ENCODE measurements at places on chromosomes 3 and 15.

- no peak for DNase-seq
Observed at GRCh38 chr3:127791221-127791913, 30.9 kb downstream of the MGLL start.

GRCh38 chr15:42314818-42315217 is 41.6 kb upstream of the TMEM87A start:
- no peak for DNase-seq

- DNase-seq, result no peak
Observed at GRCh38 chr3:161372321-161373260, 1.3 kb upstream of the SPTSSB start.

- DNase-seq, result no peak
Observed at GRCh38 chr3:101854608-101855304, 5.4 kb downstream of the NFKBIZ start.

DNA sequence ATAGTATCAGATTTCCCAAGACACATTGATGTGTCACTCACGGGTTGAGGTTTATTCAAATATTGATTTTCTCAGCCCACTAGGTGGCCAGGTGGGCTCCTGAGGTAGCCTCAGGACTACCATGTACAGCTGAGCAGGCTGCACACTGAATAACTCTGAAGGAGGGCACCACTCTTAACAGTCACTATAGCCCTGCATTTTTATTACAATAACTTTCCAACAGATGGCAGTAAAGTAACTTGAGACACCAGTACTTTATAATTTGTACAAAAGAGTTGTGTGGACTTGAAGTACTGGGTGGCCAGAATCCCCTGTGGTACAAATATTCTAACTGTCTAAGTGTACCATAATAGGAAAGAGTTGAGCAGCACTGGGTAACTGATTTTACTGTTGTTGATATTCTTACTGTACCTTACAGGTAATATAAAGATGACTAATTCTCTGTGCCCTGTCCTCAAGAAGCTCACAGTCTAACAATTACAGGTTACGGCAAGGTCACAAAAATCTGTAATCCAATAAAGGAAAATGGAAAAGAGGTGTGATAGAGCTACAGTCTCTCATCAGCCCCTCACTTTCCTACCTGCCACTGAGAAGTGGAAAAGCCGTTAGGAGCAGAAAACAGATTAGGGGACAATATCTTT is 76.0 kb downstream of the ETFA start:
- DNase-seq, result no peak

- DNase-seq, result no peak
Observed at GRCh38 chr3:5190147-5190791, 2.8 kb downstream of the EDEM1 start.

- no peak for DNase-seq
Observed at GRCh38 chr3:197289726-197290125, 8.7 kb downstream of the DLG1 start.

- DNase-seq, result no peak
Observed at GRCh38 chr3:18743761-18744160, 318.6 kb upstream of the SATB1 start.

GRCh38 chr15:91985297-91985696 is 131.8 kb downstream of the SLCO3A1 start:
- no peak for DNase-seq

DNA sequence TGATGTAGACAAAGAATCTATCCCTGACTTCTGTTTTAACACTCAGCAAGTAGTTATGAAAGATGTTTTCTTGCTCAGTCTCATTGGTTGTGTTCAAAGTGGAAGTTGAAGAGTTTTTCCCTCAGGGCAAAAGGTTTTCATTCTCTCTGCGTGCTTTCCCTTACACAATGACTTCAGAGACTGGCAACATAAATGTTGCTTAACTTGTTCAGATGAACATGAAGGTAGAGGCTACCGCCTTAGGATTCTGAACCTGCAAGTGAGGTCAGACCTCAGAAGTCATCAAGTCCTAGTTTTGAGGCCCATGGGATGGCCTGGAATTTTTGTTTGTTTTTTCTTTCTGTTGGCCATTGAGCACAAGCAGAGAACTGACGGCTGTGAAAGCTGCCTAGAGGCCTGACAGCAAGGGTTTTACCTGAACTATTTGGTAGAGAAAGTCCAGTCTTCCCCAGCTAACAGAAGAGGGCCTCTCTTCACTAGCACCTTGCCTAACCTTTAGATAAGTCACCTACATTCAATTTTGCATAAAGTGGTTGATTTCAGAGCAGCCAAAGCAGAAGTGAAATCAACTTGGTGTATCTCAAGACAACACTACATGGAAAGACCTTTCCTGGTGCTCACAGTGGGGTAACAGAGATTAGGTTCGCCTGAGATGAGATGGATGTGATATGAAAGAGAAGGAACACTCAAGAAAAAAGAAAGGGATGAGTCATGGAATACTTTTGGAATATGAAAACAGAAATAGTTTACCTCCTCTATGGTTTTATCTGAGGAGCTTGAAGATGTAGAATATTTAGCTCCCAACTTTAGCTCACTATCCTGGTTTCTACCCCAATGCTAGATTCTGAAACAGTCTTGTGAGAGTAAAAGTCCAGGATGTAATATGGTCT is 53.6 kb upstream of the AP4E1 start:
- no peak for DNase-seq

- DNase-seq, result no peak
Observed at GRCh38 chr15:58386081-58386480, 45.7 kb upstream of the LIPC start.

- no peak for DNase-seq
Observed at GRCh38 chr3:88059380-88060170, 520 bp downstream of the ZNF654 start.

GRCh38 chr3:61669668-61670299 is 108.4 kb downstream of the PTPRG start:
- no peak for DNase-seq

- no peak for DNase-seq
Observed at GRCh38 chr3:137304313-137305056, 346.7 kb downstream of the IL20RB start.

DNA sequence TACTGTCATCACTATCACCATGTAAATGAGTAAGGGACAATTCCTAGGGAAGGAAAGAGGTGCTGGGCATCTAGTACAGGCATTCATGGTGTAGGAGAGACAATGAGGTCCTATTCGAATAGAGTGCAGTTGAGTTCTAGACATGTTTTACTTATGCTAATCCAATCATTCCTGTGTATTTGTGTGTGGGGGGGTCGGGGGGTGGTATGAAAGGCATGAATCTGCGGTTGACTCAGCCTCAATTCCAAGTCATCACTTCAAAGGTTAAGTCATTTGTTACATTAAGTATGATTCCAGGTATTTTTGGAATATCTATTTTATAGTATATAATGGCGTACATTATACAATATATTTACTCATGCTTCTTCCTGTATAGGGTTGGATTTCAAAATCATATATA is 163.1 kb upstream of the GALNT15 start:
- DNase-seq, result no peak

DNA sequence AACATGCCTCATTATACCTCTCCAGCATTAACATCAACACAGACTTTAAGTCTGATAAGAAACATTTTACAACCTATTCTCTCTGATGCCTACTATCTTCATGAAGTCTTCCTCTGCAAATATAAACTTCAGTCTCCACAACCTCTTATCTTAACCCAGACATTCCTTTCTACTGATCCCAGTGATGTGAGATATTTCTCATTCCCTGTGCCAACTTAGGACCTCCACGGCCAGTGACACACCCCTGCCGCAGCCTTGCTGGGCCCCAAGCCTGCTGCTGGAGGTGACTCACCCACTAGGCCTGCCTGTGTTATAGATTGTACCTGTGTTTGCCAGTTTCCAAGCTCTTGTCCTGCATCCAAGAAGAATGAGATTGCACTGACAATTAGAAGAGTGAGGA is 734.5 kb upstream of the CADM2 start:
- DNase-seq, result no peak

GRCh38 chr15:87817553-87817952 is 439.0 kb downstream of the NTRK3 start:
- DNase-seq, result no peak

DNA sequence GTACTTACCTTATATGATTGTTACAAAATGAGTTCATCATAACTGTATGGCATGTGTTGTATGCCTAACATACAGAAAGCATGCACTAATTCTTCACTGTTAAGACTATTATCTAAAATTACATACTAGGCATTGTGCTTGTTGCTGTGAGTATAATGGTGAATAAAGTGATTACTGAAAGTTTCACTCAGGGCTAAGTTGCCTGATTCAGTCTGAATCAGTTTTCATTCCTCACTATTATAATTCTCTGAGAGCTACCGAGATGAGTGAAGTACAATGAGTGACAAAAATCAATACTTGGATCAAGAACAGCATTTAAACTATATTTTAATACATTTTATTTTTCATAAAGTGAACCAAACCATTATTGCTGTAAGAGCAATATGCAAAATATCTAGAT is 7.5 kb upstream of the GCSAM start:
- no peak for DNase-seq

- DNase-seq, result no peak
Observed at GRCh38 chr15:43702701-43703424, 9.2 kb downstream of the CKMT1A start.

- no peak for DNase-seq
Observed at GRCh38 chr3:100325827-100326226, 8.7 kb upstream of the NIT2 start.

GRCh38 chr3:115660646-115661337 is 37.5 kb downstream of the GAP43 start:
- DNase-seq, result no peak

- DNase-seq, result no peak
Observed at GRCh38 chr3:34131091-34131490, 332.7 kb downstream of the PDCD6IP start.

DNA sequence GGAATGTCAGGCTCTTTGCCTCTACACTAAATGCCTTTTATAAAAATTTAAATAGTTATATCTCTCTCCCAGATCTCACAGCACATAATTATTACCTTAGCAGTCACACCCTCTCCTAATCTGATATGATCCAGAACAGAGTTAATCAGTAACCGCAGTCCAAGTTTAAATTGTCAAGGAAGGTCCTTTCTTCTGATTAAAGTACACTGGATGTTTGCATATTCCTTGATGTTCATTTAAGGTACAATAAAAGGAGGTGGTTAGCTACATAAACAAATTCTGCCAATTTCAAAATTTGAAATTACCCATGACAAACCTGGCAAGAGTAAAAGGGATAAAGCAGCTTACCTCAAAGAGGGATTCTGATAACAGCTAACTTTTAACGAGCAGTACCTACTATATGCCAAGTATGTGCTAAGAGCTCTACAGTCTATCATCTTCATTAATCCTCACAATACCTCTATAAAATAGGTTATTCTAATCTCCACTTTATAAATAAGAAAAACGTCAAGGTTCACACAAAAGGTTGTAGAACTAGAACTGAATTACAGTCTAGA is 4.3 kb downstream of the GOLIM4 start:
- no peak for DNase-seq

DNA sequence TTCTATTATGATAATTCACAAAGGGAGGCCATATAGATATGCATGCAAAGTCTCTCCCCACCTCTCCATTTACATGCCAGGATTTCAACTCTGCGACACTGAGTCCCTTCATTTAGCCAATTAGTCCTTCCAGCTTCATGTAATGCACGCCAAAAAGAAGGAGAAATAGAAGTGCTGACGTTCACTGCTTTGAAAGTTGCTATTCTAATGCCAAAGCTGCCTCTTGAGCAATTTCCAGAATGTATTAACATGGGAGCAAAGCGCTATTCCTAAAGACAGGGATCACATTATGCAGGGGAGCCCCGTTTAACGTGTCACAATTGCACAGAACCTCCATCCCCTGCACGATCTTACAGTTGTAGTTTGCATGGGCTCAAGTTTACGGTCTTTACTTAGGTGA is 130.5 kb downstream of the TIGIT start:
- DNase-seq, result no peak

DNA sequence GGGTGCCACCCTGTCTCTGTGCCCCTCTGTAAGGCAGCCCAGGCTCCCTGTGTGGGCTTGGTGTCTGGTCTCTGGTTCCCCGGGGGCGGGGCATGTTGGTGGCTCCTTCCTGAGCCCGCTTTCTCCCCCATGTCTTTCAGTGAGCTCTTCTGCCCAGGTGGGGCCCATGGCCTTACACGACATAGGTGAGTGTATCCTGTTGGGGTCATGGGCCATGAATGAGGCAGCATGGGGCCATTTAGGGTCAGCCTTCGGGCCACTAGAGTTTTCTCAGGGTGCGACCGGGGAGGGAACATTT is 195.1 kb downstream of the UBE3A start:
- no peak for DNase-seq

- DNase-seq, result no peak
Observed at GRCh38 chr3:138594935-138595610, 1.0 kb upstream of the CEP70 start.

- DNase-seq, result no peak
Observed at GRCh38 chr3:60983906-60984305, 267.3 kb downstream of the FHIT start.

GRCh38 chr15:70277556-70277955 is 179.8 kb upstream of the TLE3 start:
- no peak for DNase-seq

DNA sequence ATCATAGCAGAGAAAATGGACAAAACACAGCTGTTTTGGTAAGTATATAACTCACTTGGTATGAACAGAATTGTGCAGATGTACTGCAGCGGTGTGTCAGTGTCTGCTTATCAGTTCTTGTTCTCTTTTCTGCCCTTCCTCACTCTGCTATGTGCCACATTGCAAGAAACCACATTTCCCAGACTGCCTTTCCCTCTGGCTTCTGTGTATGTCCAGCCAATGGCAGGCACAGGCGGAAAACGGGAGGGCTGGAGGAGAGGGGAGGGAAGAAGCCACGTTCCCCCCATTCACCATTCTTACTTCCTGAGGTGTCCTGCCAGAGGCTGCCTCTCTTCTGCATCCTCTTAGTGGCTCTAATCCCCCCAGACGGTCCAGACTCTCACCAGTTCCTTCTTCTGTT is 15.4 kb downstream of the HHLA2 start:
- DNase-seq, result no peak

GRCh38 chr15:70584441-70584837 is 178.9 kb downstream of the UACA start:
- DNase-seq, result no peak

DNA sequence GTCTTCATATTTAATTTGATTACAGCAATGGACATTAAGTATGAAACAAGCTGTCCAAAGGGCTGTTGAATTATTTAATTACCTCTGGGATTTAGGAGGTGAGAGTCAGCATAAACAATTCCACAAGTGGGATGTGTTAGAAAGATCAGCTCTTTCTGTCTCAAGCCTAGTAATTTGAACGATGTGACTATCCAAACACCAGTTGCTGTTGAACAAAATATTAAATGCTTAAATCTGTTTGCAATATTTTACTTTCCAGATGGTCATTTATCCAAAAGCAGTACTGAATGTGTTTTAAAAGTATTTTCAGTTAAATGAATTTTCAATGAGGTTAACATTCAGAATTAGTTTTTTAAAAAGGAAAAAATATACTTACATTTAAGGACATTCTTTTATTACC is 12.7 kb downstream of the KCNAB1 start:
- DNase-seq, result no peak

GRCh38 chr15:40097096-40097967 is 11.3 kb downstream of the BMF start:
- DNase-seq, result no peak

All from stimulated activated CD4-positive, alpha-beta T cell treated with anti-CD3 and anti-CD28 coated beads, Interleukin-15, amount 100 ng/mL, for 1 hour (primary cell).